ENCODE measurements at places on chromosomes 2 and 18.

GRCh38 chr2:120988700-120989511 is 253.2 kb downstream of the GLI2 start:
- DNase-seq: no peak

GRCh38 chr2:230866756-230867523 is 2.2 kb downstream of the ITM2C start:
- no peak for DNase-seq

GRCh38 chr2:148259674-148260073 is 238.8 kb downstream of the MBD5 start:
- DNase-seq: no peak

GRCh38 chr2:183477296-183477695 is 353.1 kb downstream of the NUP35 start:
- no peak for DNase-seq

- no peak for DNase-seq
Measured at GRCh38 chr2:128637481-128638155, 318.9 kb upstream of the HS6ST1 start.

GRCh38 chr2:169275696-169276444 is 86.5 kb downstream of the LRP2 start:
- no peak for DNase-seq

- DNase-seq: no peak
Measured at GRCh38 chr2:25349397-25349796, 7.7 kb upstream of the DNMT3A start.

GRCh38 chr2:15189216-15189615 is 371.9 kb downstream of the NBAS start:
- DNase-seq: no peak

DNA sequence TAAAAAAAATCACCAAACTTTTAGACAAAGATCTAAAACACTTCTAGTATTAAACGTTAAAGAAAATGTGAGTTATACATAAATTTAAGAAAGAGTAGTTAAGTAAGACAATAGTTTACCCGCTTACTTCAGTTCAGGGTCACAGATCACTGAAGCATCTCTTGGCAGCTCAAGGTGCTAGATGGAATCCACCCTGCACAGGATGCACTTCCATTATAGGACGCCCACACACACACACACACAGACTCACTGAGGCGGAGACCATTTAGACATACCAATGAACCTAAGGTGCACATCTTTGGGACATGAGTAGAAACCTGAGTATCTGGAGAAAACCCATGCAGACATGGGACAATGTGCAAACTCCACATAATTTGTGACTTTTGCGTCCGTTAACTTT is 630.6 kb upstream of the ZNF804A start:
- DNase-seq: no peak

- DNase-seq: no peak
Measured at GRCh38 chr2:239212121-239212928, 188.5 kb downstream of the HDAC4 start.

- no peak for DNase-seq
Measured at GRCh38 chr2:142300517-142300916, 169.7 kb upstream of the LRP1B start.

All from NCI-H187 treated with DMSO at 0.1 percent for 48 hours (cell line).